ENCODE measurements at places on chromosomes 4 and X.

GRCh38 chr4:122930862-122931261, 8.5 kb upstream of the NUDT6 start:
- DNase-seq: no peak

DNA sequence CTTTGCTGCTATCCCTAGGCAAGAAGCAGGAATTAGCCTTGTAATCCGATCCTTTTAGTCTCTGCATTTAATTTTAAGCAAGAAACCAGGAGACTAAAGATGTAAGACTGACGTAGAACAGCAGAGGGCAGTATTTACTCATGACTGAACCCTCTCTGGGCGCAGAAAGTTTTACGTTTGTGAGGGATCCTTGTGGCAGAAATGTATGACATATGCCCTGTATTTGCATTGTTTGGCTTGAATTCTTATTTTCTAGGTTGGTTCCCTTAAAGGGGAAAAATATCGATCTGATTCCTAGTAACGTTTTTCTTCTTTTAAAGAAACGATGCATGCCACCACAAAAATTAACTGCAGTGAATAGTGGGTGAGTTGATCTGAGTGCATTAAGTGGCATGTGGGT, 1.3 kb upstream of the FAT4 start:
- peak; percentile 74 for DNase-seq

DNA sequence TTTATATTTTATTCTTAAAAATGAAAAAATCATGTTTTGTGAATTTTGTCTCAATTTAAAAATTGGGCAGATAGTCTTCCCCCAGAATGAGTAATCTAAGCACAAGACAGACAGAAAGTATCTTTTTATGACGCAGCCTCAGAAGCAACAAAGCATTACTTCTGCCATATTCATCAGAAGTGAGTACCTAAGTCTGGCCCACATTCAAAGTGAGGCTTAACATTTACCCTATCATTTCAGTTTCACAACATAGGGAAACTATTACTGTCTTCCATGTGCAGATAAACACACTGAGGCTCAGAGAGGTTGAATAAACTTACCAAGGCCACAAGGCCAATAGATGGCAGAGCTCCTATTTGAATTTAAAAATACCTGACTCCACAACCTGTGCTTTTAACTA, 4.4 kb upstream of the PRDX4 start:
- no peak for DNase-seq

DNA sequence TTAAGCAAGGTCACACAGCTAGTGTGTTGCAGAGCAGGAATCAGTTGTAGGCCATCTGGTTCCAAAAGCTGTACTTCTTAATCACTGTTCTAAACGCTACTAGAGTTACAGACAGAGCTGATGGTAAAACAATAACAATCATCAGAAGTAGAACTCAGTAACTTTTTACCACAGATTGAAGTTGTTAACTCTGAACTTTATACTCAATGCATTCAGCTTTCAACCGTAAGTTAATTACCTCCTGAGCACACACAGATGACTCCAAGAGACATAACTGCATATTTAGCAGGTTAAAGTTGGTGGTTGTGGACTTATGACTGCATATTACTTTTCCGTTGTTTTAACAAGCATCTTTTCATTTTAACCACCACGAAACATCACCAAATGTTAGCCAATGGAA, 127.3 kb downstream of the PRSS12 start:
- no peak for DNase-seq

DNA sequence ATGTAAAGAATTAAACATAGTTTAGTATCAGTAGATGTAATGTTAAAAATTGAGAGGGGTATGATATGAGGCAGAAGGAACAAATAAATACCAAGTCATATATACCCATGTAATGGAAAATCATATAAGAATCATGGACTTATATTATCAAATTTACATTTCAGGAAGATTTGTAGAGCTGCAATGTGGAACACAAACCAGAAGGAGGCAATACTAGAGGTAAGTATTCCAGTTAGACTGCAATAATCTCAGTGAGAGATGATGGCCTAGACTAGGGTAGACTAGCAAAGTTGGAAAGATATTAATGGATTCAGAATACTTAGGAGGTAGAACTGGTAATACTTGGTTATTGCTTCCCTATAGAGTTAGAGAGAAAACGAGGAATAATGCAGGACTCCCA, 603.0 kb upstream of the KLHL4 start:
- DNase-seq: no peak

- DNase-seq: no peak
These were observed 210.8 kb downstream of the ARHGAP10 start for GRCh38 chr4:147942729-147943128.

DNA sequence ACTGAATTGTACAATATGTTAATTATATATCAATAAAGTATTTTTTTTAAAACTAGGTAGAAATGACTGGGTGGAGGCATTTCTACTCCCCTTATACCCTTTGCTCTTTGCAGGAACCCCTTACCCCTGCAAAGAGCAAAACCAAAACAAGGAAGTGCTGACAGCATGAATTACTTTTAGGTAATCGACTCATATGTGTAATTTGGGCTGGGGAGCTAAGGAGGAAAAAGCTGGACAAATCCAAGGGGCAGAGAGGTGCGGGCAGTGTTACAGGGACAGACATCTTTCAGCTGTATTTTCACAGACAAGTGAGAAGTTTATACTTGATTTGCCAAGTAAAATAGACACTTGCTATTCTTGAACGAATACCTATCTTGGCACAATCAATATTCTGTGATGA, 35.5 kb downstream of the MANBA start:
- no peak for DNase-seq

DNA sequence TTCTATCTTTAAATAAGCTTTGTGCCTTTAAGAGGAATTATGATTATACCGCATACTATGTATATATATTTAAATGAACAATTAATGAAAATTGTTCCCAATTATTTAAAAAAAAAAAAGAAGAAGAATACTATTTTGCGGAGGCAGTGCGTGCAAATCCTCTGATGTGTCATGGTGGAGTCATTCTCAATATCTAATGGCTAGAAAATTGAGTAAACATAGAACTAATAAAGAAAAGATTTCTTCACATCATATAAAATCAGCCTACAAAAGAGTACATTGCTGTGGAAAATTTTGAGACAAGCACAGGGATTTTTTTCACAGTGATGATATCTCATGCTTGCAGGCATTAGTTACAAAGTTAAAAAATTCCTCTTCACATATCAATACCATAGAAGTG, 2.6 kb upstream of the EREG start:
- DNase-seq: no peak

DNA sequence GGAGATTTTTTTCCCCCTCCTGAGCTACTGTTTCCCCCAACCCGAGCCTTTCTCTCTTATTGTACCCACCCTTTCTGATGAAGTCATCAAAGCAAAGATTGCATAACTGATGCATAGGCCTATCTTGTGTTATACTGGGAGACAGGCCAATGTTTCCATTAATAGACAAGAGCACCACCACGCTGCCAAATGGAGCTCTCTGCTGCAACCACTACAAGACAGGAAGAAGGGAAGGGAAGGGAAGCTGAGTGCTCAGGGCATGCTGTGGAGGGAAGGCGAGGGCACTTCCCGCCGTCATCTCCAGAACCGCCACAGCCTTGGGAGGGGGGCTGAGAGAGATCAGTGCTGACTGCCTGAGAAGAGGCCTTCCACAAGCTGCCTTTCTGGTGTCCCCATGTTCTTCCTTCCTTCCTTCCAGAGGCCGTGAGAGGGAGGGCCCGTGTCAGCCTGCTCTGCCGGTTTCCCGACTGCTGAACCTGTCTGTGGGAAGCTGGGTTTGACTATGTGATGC, 75.0 kb downstream of the MGST2 start:
- no peak for DNase-seq

GRCh38 chr4:126740687-126741086, 892.1 kb upstream of the INTU start:
- DNase-seq: no peak

DNA sequence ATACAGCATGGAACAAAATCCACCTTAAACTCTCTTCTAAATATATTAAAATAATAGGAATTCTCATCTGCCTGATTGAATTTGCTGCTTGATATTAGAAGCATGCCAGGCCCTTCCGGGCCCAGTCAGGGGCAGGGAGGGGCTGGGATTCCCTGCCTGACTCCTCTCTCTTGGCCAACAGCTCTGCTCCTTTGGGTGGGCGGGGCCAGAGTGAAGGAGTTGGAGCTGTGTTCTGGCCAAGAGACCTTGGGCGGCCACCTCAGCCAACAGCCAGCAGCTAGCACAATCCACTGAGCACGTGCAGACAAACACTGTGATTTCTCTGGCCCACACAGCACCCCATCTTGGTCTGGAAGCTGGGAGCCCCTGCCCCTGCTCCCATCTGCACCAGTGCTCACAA, 140.3 kb downstream of the PJA1 start:
- DNase-seq: peak; percentile 50

DNA sequence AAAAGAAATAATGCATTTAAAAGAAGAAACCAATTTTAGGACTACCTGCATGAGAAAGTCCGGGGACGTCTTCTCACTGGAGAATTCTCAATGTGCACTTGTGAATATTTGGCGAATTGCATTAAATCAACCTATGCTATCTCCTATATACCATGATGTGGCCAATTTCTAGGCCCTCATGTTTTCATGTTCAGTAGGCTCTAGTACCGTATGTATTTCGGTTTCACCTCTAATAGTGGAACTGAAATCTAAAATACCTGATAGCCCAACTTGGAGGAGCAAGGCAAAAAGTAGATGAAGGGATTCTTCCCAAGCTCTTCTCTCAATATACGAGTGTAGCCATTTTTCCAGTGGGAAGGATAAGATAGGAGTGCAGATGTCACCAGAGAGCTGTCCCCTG, 11.4 kb upstream of the FGF2 start:
- no peak for DNase-seq

Measured in islet precursor cell (in vitro differentiated cells).